Stimulated activated CD8-positive, alpha-beta memory T cell treated with anti-CD3 and anti-CD28 coated beads, Interleukin-7, amount 100 ng/mL, for 48 hours (primary cell): ENCODE measurements at places on chromosomes 7 and 10.

GRCh38 chr10:60406182-60406581, 16.5 kb upstream of the ANK3 start:
- no peak for DNase-seq

DNA sequence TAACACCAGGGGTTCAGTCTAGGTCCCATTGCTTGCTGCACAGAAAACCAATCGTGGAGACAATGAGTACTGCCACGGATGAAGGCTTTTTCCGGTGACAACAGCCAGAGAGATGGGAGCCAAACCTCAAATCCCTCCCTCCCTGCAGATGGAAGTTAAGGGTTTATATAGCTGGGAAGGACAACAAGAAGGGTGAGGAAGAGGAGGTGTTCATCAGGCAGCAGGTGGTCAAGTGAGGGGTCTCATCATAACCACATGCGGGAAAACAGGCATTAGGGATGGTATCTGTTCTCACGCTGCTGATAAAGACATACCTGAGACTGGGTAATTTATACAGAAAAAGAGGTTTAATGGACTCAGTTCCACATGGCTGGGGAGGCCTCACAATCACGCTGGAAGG, 91.3 kb downstream of the MKX start:
- DNase-seq, result no peak

DNA sequence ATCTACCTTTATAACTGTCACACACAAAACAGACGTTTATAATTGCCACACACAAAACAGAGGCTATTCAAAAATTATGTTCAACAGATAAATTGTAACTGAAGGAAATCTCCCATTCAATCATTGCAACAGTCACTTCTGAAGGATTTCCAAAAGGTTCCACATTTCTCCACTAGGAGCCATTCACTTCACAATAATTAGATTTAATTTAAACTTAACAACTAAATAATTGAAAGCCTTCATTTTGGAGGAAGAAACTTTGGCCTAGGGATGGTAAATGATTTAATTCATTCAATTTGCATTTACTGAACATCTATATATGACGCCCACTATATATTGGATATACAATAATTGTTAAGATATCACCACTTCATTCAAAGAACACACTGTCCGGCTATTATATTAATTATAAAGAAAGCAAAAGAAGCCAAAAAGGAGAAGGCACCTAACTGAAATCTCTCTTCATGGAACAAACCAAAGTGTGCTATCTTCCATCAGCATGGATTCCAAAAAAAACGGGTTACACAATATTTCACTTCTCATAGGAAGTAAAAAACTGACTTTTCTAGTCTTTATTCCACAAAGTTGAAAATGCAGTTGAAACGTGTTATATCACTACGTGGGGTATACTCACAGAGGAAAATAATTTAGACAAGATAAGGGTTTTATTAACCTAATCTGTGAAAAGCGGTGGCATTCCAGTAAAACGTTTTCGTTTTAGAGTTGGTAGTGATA, 1.7 kb downstream of the ATAD1 start:
- no peak for DNase-seq

DNA sequence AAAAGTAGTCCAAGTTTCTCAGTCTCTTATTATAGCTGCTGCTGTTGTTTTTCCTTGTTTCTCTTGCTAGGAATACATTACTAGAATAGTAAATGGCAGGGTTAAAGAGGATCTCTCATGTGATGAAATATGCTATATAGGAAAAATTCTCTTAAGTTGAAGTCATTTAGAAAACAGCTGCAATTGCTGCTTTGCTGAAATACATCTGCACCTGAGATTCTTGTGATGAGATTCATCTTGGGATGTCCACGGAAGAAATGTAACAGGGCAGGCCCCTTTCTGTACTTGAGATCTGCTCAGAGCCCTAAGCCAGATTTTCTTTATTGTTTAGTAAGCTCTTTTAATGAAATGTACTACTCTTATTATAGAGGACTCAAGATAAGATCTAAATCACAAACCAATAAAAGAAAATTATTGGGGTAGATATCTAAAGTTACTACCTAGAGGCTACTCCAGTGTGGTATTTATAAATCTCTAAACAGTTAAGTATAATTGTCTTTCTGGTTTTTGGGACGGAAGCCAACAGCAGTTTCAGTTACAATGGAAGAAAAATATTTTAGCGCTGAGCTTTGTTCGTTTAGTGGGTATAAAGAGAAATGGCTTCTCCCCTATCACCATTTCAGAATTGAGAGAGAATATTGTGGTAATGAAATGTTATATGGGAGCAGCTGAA, 701.5 kb downstream of the KCNMA1 start:
- DNase-seq, result no peak
